ENCODE measurements at places on chromosomes 3 and 15.

DNA sequence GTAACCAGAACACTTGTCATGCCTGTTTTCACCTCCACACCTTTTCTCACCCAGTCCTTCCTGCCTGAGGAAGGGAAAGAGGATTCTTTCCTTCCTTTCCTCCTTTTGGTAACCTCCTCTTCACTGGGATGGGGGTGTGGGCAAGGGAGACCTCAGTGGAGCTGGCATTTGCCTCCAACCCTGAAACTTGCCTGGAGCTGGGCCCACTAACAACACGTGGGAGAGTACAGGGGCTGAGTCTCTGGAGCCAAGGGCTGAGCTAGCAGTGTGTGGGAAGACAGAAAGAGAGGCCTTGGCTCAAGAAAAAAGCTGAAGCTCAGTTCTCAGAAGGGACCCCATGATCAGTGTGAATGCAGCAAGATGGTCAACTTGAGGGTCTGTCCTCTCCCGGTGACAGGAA lies 86.6 kb upstream of the SLC6A11 start:
- no peak for DNase-seq

DNA sequence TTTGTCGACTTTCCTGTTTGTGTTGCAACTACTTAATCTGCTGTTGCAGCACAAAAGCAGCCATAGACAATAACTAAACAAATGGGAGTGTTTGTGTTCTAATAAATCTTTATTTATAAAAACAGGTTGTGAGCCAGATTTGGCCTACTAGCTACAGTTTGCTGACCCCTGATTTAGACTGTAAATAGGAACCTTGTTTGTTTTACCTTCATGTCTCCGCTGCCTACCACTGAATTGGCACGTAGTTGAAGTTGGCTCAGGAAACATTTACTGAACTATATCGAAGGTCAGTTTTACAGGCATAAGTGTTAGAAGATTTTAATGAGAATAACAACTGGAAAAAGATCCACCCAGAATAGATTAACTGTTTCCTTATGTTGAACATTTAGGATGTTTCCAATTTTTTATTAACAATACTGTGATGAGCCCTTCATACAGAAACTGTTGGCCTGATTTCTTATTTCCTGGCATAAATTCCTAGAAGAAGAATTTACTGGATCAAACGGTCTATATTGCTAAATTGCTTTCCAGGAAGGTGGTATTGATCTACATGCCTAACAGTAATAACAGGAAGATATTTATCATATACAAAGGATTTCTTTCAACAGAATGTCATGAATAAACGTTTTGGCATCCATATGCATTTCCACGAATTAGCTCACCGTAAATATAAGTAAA lies 156.2 kb upstream of the NR2E3 start:
- DNase-seq, result no peak

GRCh38 chr15:40825661-40826422 lies 2.7 kb downstream of the PPP1R14D start:
- DNase-seq, result no peak

DNA sequence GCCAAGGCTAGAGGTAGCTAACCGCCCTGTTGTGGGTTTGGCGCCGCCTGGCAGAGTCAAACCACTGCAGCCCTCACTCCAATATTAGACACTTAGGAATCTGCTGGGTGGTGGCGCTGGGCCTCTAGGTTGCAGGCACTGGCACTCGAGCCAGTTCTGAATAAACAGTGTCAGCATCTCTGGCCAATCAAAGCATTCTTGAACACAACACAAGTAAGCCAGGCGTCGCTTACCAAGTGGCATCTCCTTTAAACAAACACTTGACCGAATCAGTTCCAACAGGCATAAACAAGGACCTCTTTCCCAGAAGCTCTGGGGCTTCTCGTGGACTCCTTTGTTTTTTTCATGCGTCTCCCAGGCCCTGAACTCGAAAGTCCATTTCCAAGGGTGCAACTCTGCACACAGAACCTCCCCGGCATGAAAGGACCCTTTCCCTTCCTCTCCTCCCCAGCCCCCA lies 82.3 kb downstream of the LRIG1 start:
- no peak for DNase-seq

GRCh38 chr3:79521221-79521848 lies 246.5 kb downstream of the ROBO1 start:
- no peak for DNase-seq

DNA sequence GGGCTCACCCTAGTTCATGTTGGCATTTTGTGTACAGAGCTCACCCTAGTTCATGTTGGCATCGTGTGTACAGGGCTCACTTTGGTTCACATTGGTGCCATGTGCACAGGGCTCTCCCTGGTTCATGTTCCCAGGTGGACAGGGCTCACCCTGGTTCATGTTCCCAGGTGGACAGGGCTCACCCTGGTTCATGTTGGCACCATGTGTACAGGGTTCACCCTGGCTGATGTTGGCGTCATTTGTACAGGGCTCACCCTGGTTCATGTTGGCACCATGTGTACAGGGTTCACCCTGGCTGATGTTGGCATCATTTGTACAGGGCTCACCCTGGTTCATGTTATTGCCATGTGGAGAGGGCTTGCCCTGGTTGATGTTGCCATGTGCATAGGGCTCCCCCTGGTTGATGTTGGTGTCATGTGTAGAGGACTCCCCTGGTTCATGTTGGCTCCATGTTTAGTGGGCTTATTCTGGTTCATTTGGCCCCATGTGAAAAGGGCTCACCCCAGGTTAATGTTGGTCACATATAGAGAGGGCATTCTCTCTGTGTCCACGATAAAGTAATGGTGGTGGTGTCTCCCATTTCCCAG lies 31.7 kb upstream of the NR2C2 start:
- DNase-seq, result no peak

- DNase-seq, result no peak
Measured at GRCh38 chr15:49748791-49749190, 127.9 kb downstream of the DTWD1 start.
